Brain (organoid and tissue), 16 donors: ENCODE measurements at places on chromosomes 6 and 20.

- DNase-seq, result no peak
These were observed 100.6 kb upstream of the MLIP start for GRCh38 chr6:54010340-54011276.

DNA sequence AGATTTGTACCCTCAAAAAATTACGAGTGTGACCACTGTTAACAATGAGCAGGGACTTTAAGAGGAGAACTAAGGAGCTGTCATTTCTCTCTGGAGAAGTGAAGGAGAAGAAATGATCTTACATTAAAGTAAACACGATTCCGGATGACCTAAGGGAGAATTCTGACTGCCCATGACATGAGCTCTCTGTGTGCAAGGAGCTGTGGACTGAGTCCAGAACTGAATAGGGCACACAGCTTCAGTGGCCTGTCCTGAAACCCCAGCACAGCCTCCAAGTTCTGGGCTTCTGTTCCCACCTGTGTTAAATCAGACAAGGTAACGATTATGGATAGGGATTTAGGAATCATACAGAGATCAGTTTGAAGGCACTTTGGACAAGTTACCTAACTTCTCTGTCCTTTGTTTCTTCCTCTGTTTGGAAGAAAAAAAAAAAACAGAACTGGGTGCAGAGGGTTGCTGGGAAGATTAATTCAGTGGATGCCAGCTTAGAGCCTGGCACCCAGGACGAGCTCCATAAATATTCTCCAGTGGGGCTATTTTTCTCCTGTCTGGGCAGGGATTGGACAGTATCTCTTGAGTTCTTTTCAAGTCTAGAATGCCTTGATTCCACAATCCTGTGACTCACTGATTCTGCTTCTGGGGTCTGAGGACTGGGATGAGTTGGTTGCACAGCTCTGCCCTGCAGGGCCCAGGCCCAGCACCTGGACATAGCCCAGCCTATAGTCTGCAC lies 65.7 kb downstream of the MRPL14 start:
- DNase-seq, result no peak

DNA sequence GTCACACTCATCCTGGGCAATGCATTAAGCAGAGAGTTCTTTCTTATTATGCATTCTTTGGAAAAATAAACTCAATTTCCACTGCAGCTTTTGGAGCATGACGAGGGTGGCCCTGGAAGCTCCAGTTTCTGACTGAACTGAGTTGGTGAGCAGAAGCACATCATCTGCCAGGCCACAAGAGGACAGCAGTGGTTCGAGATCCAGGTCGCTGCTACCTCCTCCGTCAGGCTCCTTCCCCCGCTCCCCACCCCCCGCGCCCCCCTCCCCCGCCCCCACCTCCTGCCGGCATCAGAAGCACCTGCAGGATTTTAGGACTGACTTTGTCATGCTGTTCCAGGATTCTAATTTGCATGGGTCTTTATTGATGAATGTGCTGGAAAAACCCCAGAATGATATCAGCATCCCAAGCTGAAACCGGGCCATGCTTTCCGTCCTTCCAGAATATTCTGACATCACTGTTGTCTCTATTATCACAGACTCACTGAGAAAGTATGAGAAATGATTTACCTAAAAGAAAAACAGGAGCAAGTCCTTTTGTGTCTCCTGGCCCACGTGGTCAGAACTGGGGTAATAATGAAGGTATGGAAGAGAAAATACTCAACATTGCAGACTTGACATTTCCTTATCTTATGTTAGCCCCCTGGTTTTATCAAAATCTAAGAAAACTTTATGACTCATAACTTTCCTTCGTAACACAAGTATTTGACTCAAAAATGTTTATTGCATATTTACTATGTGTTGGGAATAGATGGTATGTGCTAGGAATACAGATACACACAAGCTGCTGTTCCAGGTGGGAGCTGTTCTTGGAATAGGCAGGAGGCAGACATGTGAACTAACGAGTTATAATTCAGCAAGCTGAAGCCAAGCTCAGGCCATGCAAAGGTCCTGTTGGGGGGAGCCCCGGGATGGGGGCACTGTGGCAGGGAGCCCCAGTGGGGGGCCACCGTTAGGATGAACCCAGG lies 220.2 kb upstream of the EXOC2 start:
- peak; percentile 35 for DNase-seq

DNA sequence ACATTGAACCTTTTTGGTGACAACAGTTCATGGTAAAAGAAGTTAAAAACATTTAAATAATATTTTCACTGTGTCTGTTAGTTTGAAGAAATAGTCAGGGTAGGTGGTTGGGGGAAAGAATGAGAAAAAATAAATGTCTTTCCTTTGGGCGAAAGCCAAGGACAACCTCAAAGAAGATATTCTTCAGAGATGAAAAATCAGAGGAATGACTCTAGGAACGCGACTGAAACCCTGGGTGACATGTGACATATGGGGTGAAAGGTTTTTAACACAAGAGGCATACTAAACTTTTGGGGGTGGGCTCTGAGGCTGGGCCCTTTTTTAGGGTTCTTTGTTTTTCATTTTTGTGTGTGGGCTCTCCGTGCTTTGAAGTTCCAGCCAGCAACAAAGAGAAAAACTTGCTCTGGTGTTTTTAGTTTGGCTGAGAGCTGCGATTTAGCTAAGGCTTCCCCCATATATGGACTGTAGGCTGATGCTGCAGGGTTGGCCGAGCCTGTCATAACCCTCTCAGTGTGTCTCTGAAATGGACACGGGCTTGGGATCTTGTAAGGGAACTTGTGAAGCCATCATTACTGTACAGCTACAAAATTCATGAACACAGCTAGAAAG lies 610.1 kb upstream of the ARID1B start:
- DNase-seq, result no peak

GRCh38 chr6:33751771-33752645 lies 5.3 kb upstream of the IP6K3 start:
- no peak for DNase-seq

GRCh38 chr6:38306931-38307330 lies 332.8 kb downstream of the BTBD9 start:
- no peak for DNase-seq

GRCh38 chr6:28203201-28203600 lies 21.9 kb upstream of the ZSCAN9 start:
- no peak for DNase-seq

DNA sequence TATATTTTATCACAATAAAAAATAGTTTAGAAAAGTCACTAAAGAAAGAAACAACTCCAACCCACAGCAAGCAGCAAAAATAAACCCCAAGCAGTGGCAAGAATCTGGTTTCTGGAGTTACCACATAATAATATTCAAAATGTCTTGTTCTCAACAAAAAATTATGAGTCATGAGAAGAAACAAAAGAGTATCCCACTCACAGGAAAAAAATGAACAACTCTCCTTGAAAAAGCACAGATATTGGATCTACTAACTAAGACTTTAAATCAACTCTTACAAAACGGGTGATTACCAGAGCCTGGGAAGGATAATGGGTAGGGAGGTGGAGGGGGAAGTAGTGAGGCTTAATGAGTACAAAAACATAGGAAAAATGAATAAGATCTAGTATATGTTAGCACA lies 425.6 kb downstream of the PLCB1 start:
- no peak for DNase-seq

DNA sequence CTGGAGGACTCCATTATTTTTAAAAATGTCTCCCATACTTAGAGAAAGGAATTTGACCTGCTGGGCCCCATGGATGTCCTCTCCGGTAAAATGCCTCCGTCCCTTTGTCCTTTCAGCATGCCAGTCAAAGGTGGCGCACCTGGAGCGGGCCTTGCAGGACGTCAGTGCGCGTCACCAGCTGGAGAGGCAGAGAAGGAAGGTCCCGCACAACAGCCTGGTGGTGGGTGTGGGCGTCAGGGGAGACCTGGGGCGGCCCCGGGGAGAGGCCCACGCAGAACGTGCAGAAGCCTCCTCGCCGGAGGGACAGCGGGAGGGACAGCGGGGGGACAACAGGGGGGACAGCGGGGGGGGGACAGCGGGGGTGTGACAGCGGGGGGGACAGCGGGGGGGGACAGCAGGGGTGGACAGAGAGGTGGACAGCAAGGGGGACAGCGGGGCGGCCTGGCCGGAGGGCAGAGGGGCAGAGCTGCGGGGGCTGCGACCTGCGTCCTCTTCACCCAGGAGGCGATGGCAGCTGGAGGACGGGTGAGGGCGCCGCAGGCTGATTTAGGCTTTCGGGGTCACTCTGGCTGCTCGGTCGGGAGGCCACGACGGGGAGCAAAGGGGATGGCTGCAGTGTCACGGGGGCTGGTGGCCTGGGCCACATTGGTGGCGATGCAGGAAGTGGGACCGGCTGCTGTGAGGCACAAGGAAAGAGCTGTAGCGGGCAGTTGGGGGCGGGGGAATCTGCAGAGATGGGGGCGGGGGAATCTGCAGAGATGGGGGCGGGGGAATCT lies 859 bp upstream of the KIF25 start:
- DNase-seq, result no peak
